ENCODE measurements at places on chromosomes 4 and X.
A peak's percentile ranks its signal among the peaks of the same experiment; 100 is the strongest.

- no peak for DNase-seq
Measured at GRCh38 chr4:106851726-106852125, 184.4 kb downstream of the DKK2 start.

DNA sequence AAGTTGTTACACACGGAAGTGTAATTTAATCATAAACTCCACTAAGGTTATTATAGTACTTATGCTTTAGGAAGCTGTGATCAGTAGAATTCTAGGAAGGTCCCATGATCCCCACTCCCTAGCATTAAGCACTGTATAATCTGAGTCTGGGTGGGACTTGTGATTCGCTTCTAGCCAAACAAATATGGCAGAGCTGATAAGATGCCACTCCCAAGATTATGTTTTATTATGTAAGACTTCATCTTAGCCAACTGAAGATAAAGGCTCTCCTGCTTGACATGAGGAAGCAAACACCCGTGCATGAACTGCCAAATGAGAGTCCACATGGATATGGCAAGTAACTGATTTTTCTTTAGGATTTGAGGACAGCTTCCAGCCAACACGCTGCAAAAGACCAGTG is 186.4 kb upstream of the NDST3 start:
- no peak for DNase-seq

DNA sequence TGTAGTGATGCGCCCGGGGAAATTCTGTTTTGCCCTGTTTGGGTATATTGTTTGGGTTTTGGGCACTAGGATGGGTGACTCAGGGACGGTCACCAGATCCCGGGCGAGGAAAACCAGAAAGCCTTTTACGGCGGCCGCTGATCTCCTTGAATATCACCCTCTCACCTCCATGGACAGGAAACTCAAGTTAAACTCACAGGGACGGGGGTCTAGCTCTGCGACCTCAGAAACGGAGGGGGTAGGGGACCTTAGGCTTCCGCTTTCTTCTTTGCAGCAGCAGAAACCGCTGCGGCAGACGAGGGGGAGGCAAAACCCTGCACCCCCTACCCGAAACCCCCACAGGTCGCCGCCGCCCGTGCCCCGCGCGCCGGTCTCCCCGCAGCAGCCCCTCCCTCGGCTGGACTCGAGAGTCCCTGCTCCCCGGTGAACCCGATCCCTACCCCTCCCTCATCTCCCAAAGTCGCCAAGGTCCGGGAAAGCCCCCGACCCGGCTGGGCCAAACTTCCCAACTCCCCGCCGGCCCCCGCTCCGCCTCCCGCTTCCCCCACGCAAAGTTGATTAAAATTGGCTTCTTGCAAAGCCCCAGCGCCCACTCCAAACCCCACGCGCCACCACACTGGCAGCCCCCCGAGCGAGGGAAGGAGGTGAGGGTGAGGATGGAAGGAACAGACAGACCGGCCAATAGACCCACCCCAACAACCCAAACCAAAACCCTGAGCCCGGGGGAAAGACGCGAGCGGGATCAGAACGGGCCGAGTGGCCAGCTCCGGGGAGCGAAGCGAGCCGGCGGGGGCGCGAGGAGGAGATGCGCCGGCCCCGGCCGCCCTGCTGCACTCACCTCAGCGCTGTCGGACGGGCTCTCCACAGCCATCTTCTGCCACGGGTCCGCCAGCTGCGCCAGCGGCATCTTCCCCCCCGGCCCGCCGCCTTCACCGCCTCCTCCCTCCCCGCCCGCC is 705 bp downstream of the RPS6KA3 start:
- peak; percentile 19 for DNase-seq

GRCh38 chr4:153362184-153362583 is 17.7 kb downstream of the MND1 start:
- no peak for DNase-seq

DNA sequence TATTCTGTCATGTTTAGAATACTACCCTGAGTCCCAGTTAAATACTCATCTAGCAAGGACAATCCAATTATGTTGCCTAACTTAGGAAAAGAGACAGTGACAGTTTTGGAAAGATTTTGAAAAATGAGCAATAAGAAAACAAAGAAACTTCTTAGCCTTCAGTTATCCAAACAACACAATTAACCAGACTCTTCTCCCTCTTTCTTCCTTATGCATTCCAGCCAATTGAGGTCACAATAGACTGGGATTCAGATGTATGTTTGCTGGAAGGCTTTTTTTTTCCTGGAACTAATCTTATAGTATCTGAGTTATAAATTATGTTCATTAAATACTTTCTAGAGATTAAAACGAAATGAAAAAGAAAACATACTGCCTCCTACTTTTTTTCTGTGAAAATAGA is 109.6 kb downstream of the GUCY2F start:
- DNase-seq = peak; percentile 81

GRCh38 chr4:3851211-3851610 is 85.0 kb downstream of the ADRA2C start:
- peak; percentile 30 for DNase-seq

Measured in fibroblast of skin of back (primary cell).